Right cardiac atrium (tissue), 5 donors: ENCODE measurements at places on chromosomes 12 and 14. TPM values are rescaled to one million over a fixed set of nuclear protein-coding genes. Genes with fewer than 3 reads are reported as not detected.

Gene NUMB
- total RNA-seq = 40.8 TPM

Gene COX14
- total RNA-seq = 191 TPM

Gene NFE2
- 0.46 TPM for total RNA-seq

Gene MANSC1
- total RNA-seq = 19.0 TPM

Gene ADAMTS20
- not detected for total RNA-seq

Gene FGF23
- total RNA-seq = 0.24 TPM

Gene ACOT6
- not detected for total RNA-seq

Gene CLECL1
- total RNA-seq = not detected

Gene DAO
- not detected for total RNA-seq

Gene ADGRD1
- 234 TPM for total RNA-seq

DNA sequence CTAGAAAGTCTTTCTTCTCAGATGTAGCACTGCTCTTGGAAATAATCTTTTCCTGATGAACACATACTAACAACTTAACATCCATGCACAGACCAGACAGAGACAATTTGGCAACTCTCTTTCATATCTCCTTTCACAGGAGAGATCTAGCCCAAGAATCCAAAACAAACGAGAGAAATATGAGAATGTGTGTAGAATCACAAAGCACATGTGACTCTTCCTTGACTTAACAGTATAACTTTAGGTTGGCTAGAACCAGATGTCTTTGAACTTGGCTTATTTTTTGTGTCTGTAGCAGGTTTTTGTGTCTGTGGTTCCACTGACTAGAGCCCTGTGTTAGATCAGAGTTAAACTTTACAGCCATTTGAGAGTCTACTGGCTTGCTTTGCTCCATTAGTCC, 114.2 kb downstream of the STXBP6 start:
- DNase-seq = no peak

- DNase-seq = no peak
These were observed 70.5 kb downstream of the EID3 start for GRCh38 chr12:104374071-104374470.

- DNase-seq = peak; percentile 15
These were observed 169.2 kb downstream of the PIK3C2G start for GRCh38 chr12:18430425-18431048.

GRCh38 chr14:92615451-92615850, 101.9 kb downstream of the RIN3 start:
- no peak for DNase-seq

DNA sequence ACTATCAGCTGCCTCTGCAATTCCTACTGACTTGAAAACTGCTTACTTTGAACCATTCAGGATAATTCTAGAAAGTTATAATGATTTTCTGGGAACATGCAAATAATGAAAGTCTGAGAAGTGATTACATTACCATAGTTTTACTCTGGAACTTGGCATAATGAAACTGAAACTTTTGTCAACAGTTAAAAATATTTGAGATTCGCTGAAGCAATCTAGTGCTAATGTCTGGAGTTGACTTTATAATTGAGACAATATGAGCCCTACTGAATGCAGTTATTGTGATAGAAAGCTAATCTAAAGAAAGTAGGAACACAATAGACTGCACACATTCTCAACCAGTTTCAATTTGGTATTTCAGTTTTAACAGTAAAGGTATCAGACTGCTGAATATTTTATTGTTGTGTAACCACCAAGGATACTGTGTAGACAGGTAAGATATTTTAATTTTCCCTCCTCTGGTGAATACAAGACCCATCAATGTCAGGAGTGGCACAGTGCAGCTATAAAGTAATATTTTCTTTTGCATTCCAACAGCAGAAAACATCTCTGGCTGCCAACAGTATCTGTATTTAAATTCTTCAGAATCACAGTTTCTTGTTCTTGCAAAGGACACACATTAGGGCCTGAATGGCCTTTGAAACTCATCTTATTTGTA, 483.5 kb downstream of the ATP23 start:
- DNase-seq = no peak

GRCh38 chr12:104750061-104750460, 208.0 kb downstream of the SLC41A2 start:
- no peak for DNase-seq

GRCh38 chr14:62592877-62593276, 452.4 kb downstream of the KCNH5 start:
- no peak for DNase-seq

DNA sequence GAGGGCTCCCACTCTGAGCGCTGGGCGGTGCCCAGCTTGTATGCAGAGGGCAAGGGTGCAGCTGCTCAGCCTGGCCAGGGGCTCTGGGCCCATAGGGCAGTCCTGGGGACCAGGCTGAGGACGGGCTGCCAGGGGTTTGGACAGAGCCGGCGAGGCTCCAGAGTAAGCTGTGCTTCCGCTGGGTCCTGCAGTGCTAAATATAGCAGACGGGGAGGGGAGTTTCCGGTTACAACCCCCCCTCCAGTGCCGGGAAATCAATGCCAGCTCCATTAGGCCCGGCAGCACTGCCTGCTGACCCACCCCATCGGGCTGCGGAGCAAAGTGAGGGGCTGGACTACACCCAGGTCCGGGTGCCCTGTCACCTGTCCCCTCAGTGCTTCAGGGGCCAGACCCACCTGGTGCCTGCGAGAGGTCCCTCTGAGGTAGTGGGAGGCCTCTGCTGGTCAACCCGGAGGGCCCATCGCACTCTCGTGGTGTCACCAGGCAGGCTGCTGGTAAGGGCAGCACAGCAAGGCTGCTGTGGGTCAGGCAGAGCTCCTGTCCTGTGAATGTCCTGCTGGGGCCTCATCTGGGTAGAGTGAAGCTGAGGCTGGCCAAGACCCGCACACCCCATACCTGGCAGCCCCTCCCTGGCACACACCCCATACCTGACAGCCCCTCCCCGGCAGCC, 2.6 kb upstream of the JAG2 start:
- no peak for DNase-seq

GRCh38 chr12:65596514-65597091, 227.7 kb upstream of the HMGA2 start:
- no peak for DNase-seq

DNA sequence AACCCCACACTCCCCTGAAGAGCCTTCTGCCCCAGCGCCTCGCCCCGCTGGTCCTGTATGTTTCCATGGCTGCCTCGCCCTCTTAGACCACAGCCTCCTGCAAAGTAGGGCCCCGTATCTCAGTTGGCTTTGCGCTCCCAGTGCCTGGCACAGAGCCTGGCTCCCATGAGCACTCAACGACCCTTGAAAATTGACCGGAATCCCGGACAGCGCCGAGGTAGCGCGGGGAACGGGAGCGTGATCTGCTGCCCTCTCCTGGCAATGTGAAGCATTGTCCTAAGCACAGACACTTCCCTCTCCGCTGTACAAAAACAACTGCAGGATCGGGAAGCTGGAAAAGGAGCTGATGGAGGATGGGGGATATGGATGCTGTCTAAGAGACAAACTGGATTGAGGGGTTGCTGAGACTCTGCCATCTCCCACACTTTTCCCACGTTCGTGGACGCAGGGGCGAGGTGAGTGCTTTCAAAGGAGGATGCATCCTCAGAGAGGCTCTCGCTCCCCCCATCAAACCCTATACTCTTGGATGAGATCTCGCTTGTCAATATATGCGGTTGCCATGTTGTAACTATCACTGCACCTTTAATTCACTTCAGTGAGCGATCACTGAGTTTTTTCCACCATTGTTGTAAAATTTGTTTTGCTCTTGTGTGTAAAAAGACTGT, 10.7 kb upstream of the FKBP4 start:
- peak; percentile 89 for DNase-seq

DNA sequence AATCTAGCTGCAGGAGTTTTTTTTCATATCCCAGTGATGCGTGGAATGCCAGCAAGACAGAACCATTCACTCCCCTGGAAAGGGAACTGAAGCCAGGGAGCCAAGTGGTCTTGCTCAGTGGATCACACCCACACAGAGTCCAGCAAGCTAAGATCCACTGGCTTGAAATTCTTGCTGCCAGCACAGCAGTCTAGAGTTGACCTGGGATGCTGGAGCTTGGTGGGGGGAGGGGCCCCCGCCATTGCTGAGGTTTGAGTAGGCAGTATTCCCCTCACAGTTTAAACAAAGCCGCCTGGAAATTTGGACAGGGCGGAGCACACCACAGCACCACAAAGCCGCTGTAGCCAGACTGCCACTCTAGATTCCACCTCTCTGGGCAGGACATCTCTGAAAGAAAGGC, 86.9 kb upstream of the STXBP6 start:
- no peak for DNase-seq

- no peak for DNase-seq
These were observed 133.5 kb downstream of the KTN1 start for GRCh38 chr14:55713486-55713885.

- no peak for DNase-seq
These were observed 3.5 kb upstream of the RNASE4 start for GRCh38 chr14:20680843-20681347.

GRCh38 chr12:79775355-79776027, 84.7 kb upstream of the PAWR start:
- DNase-seq = no peak

DNA sequence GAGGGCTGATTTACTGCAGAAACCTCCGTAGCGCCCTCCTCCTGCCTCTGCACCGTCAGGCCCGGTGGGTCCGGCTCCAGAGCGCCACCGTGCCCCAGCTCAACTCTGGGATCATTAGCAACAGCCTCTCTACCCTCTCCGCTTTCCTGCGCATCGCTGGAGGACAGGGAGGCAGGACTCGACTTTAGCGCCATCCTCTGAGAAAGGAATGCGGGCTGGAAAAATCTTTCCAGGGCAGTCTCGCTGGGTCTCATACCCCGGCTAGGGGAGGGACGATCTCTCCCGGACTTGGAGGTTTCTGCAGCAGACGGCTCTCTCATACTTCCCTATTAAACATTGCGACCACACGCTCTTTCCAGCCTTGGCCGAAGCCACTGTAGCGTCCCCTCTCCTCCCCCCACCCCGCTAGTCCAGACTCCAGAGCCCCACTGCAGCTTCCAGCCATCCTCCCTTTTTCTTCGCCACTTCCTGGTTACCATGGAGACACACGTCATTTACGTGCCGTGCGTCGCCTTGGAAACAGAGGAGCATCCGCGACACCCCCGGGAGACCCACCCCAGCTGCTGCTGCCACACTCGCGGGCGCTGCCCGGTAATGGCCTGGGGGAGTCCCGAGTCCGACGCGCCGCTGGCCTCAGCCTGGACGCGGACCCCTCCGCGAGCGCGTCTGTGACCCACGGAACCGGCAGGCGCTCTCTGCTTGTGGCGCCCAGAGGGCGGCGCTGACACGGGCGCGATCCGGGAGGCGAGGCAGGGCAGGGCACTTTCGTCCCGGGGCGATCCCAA, at the start of gene CCDC184:
CCDC184 (plus strand) TSS at position 554 of the 785 bp plus-strand sequence. CDS start 479 bp downstream, outside the sequence.
- DNase-seq = peak; percentile 88

GRCh38 chr12:19749906-19750574, 310.7 kb downstream of the AEBP2 start:
- no peak for DNase-seq

DNA sequence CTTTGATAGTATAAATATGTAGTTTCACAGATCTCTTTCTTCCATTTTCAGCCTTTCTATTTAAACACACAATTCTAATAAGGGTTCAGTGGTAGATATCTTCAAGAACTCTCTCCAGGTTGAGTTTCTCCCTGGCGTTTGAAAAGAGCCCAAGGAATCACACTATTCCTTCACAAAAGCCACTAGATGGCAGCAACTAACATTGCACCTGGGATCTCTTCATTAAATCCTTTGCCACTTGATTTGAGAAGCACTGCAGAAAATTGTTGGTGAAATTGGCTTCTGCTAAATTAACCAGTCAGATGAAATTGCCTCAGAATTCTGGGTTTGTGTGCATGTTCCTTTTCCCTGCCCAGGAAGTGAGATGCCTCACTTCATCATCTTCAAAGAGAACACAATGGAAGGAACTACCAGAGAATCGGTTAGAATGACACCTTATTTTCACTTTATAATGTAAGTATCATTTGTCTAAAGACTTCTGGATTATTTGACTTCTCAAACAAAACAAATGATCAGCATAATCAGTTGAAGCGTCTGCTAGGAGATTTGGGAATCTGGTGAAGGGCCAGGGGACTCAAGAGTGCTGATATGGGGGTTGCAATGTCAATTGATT, 6.8 kb downstream of the CCDC198 start:
- DNase-seq = no peak

DNA sequence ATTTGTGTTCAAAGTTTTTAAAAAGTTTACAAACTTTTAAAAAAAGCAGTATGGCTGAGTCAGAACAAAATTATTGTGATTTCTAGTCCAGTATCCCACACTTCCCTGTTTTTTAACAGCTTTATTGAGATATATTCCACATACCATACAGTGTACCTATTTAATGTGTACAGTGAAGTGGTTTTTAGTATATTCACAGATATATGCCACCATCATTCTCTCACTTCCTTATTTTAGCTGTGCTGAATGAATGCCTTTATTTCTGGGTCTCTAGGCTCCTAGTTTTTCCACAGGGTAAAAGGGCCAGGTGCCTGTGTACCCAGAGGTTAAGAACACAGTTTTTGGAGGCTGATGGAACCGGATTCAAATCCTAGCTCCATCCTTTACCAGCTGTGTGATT, 58.9 kb upstream of the SRSF5 start:
- no peak for DNase-seq

GRCh38 chr12:57875753-57876547, 29.4 kb upstream of the CTDSP2 start:
- no peak for DNase-seq

DNA sequence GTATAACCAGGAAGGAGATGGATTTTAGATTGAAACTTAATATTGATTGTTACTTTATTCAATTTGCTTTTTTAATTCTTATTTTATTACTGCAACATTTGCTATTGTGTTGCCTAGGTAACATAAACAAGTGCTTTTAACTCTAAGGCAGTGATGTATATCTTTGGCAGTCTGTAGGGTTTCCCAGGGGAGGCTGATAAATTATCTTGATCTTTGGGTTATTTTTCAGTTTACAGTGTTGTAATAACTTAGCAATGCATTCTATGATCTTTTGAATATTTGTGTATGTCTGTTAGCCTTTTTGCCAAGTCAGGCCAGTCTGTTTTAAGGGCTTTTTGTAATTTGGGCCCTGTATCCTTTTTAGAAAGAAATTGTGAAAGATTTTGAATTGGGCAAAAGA, 7.8 kb upstream of the DTD2 start:
- no peak for DNase-seq

- peak; percentile 66 for DNase-seq
These were observed 159.4 kb downstream of the TSPAN9 start for GRCh38 chr12:3236345-3237187.

GRCh38 chr14:100747021-100747586, 20.4 kb downstream of the DLK1 start:
- no peak for DNase-seq

DNA sequence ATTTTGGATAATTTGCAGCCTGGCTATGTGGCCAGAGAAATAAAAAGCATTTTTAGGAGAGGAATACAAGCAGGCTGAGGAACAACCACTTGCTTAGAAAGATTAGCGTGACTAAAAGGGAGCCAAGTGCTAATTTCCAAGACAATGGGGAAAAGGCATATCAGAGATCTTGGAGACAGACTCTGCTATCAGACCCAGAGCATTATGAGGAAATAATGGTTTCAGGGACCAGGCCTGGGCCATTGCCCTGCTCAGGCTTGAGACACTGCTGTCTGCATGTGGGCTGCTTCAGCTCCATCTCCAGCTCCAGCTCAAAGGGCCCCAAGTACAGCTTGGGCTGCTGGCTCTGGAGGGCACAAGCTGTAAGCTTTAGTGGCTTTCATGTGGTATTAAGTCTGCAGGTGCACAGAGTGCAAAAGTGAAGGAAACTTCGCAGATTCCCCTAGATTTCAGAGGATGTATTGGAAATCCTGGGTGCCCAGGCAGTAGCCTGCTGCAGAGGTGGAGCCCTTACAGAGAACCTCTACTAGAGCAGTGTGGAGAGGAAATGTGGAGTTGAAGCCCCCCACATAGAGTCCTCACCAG, 449.2 kb downstream of the ZFP36L1 start:
- DNase-seq = no peak

GRCh38 chr12:29863665-29864064, 79.9 kb upstream of the TMTC1 start:
- DNase-seq = no peak

- DNase-seq = no peak
These were observed 28.9 kb downstream of the PNN start for GRCh38 chr14:39203659-39204606.
